ENCODE measurements at places on chromosomes 5 and 9.
A peak's percentile ranks its signal among the peaks of the same experiment; 100 is the strongest.

DNA sequence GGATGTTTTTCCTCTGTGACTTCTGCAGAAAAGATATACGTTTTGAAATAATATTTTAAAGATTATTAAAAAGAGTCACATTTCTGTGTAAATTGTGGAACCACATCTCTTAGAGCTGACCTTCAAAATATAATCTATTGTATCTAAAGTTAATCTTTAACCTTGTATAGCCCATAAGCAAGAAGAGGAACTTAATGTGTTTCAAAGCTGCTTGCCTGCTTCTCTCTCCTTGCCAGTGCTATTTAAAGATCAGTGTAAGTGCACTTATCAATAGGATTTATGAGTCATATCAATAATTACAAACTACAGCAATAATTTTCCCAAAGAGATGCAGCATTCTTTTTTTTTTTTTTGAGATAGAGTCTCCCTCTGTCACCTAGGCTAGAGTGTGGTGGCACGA lies 29.4 kb upstream of the GDA start:
- no peak for DNase-seq

DNA sequence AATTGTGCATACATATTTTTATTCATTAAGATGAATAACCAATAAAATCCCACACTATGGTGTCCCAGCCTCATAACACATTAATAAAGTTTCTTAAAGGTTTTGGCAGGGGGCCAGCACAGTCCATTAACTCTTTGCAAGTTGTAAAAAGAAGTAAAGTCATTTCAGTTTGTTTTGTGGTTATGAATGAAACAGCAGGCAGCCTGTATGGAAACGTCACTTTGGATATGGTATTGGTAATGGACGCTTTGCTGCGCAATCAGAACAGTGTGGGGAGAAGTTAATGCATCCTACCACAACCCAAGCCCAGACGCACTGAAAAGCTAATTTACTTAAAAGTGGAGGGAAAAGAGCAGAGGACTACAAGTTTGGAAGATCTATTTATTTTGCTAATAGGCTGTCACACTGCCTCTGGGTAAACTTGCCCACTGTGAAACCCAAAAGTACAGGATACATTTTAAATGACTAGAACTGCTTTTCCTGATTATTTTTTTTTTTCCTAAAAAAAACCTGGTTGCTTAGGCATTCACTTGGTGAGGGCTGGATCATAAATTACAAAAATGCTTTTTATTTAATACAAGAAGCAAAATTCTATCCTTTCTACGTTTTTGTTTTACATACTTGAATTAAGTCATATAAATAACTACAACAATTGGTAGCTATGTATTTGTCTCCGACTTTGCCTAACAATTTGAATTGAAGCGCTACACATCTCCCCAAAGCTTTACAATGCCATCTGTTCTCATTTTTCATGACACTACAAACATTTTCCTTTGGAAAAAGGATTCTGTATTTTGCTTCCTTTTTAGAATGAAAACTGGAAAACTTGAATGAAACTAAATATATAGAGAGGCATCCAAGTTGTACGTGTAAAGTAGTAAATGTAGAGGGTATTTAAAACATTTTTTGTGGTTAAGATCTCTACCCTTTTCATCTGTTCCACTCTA lies 104.3 kb downstream of the NFIB start:
- DNase-seq: no peak

DNA sequence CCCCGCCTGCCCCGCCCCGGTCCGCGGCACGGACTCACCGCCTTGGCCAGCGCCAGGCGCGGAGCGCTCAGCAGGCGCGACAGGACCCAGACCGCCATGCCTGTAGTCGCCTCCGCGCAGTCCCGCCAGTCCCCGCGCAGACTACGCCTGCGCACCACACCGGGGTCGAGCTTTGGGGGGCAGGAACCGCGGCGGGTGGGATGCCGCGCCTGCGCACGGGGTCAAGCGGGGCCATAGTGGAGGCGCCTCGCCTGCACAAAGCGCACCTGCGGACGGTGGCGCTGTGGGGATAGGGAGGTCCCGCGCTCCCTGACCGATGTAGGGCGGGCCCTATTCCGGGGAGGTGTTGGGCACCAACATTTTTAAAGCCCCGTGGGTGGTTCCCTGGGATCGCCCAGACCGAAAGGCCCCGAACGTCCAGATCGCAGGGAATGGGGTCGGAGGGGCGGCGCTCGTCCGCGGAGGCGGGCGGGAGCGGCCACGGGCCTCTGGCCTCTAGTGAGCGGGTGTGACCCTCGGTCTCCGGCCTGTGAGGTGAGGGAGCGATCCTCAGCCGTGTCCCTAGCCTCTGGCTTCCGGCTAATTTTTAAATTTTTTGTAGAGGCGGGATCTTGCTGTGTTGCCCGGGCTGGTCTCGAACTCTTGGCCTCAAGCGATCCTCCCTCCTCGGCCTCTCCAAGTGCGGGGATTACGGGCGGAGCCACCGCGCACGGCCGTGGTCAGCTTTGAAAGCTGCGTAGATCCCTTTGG lies 70.8 kb upstream of the LPCAT1 start:
- peak; percentile 4 for DNase-seq

GRCh38 chr9:100499460-100499859 lies 26.5 kb downstream of the TMEFF1 start:
- no peak for DNase-seq

GRCh38 chr5:175282611-175283225 lies 161.3 kb downstream of the DRD1 start:
- DNase-seq: no peak

DNA sequence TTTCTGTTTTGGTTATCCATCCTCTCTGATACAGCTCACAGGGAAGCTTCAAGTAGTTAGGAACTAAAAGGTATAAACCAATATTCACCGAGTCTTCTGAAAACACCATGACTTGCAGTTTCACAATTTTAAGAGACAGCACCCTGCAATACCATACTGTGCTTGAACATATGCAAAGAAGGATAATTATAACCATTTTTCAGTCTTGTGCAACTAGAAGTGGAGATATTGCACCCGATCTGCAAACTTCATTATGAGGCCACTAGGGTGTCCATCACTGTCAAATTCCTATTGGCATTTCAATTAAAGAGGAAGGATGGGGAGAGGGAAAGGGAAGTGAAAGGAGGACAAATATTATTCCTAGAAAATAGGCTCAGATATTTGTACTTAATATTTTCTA lies 32.4 kb upstream of the CEP120 start:
- no peak for DNase-seq

GRCh38 chr5:161189452-161189851 lies 337.4 kb upstream of the ATP10B start:
- no peak for DNase-seq

GRCh38 chr9:114076237-114077161 lies 1.6 kb downstream of the AMBP start:
- no peak for DNase-seq

- no peak for DNase-seq
Measured at GRCh38 chr5:157067005-157067404, 8.1 kb upstream of the HAVCR1 start.

DNA sequence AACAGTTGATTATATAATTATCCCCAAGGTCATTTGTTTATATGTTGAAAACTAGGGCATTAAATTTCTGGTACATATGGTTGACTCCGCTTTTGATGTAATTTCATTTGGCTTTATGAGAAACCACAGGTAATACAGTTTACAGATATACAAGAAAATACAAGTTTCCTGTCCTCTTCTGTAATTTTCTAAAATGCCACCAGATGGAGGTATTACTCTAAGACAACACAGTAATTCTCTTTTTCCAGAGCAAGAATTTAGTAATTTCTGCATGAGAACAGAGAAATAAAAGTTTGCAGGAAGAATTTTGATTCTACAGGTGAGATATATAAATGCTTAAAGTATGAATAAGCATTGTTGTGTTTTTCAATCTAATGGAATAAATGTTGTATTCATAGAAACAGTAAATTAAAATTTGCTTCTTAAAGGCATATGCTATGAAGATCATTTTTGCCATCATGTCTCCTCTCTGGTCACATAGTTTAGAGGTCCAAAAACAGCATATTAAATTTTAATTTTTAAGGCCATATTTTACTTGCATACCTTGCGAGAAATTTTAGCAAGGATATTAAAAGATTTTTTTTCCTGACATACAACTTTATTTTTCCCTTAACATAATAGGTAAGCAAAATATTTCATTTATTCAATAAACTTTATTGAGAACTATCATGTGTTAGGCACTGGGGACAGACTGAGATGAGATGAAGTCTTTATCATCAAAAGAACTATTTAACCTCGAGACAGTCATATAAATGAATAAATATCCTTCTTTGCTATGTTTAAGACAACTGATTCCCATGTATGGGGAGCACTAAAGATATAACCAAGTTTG lies 22.7 kb downstream of the CHD1 start:
- DNase-seq: no peak

DNA sequence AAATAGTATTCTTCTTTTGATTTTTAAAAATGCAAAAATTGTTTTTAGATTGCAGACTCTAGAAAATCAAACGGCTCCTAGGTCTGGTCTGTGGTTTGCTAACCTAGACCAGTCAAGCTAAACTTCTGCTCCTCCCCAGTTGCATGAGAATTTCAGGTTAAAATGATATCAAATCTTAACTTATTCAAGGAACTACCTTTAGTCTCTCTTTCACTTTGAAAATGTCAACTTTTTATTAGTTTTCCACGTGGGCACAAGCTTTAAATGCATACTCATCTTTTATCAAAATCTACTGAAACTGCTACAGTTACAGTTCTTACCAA lies 8.8 kb downstream of the CAMK4 start:
- no peak for DNase-seq

- no peak for DNase-seq
Measured at GRCh38 chr5:31671339-31671741, 32.4 kb downstream of the PDZD2 start.

DNA sequence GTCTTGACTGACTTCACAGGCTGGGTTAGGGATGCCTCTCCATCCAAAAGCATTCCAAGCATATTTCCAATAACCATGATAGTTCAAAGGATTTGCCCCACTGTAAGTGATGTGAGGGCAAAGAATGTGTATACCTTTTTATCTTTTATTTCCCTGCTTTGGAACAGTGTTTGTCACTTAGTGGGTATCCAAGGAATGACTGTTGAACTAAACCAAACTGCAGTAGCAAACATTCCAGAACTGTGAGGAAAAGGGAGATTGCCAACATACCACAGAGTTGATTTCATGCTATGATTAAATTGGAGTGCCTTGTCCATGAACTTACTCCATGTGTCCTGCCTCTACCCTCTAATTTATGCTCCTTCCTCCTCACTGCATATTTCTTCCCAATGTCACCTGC lies 400.0 kb downstream of the KIAA0825 start:
- DNase-seq: no peak
